ENCODE measurements at places on chromosomes 3 and 15. TPM values are rescaled to one million over a fixed set of nuclear protein-coding genes. Genes with fewer than 3 reads are reported as not detected.

Gene HIGD2B
- polyA plus RNA-seq: not detected

DNA sequence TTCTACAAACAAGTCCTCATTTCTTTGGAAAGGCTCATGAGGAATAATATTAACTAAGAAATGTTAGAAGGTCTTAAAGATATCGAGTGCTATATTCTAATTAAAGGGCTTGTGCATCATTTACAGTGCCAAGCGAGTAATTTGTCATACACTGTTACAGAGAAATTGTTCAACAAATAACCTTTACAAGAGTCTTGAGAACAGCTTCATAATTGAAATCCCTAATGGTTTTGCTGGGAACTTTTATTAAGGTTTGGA is 209.5 kb downstream of the MECOM start:
- no peak for DNase-seq

GRCh38 chr15:61558172-61559136 is 329.4 kb upstream of the RORA start:
- no peak for DNase-seq

Gene DUOXA2
- polyA plus RNA-seq: 0.05 TPM

DNA sequence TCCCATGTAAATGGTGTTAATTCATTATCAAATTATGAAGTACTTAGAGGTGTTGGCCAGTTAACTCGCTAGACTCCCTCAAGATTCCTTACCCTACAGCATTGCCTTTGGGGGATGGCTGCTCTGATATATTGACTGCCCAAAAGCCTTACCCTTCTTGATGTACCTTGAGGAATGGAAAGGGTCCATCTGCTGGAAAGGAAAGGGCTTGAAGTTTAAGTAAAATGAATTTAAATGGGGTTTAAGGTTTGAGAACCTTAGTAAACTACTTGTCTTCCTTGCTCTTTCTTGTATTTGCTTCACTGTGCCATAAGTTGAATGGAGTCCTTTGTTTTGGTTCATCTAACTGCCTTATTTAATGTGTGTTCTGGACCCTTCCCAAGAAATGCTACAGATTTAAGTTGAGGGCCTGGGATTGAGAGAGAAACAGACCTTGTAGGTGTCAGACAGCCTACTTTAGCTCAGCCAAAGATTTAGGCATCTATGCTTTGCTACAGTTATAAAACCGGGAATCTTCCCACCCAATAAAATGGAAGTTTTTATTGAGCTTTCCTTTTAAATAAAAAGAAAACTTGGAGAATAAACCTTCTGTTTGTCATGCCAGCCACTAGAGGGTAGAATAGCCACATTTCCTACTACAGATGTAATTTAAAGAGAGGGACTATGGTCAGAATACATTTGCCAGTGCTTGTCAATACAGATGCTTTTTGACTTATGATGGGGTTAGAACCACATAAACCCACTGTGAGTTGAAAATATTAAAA is 25.3 kb downstream of the CMSS1 start:
- no peak for DNase-seq

Gene VPS13C
- 14.5 TPM for polyA plus RNA-seq

DNA sequence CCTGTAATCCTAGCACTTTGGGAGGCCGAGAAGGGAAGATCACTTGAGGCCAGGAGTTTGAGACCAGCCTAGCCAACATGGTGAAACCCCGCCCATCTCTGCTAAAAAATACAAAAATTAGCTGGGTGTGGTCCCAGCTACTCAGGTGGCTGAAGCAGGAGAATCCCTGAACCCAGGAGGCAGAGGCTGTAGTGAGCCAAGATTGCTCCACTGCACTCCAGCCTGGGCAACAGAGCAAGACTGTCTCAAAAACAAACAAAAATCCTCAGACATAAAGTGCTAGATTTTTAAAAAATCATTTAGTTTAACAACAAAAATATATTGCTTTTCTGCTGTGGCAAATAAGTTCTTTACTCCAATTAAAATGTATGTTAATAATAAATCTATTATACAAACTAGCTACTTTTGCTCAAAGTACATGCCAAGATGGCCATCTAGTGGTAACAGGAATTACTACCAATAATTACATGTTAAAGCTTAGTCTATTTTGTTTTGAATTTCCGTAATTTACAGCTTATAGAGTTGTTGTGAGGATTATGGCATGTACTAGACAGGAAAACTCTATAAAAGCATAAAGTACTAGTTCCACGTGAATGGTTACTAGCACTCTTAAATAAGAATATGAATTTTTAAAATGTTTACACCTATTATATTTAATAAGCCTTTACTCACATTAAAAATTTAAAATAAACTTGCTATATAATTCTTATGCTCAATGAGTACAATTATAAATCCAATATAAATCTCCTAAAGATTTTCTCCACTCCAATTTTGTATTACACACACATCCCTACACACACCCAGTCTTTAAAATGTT is 39.0 kb downstream of the GABPB1 start:
- no peak for DNase-seq

DNA sequence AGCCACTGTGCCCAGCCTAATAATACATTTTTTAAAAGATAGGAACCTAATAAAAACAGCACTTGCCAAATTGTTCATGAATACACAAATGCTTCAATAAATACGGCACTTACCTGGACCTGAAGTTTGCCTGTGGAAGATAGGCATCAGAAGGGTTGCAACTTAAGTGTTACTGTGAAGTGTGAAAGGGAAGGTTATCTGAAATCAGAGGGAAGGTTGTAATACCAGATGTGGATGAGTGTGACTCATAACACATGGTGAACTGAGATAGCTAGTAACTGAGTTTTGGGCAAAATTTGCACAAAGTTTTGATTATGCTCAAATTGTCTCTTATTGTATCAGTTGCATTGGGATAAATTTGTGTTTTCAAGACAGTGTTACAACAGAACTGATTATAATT is 68.0 kb downstream of the ATP11B start:
- DNase-seq: no peak

GRCh38 chr3:152519376-152519775 is 250.6 kb downstream of the MBNL1 start:
- DNase-seq: no peak

Gene NOX5
- polyA plus RNA-seq: 0.09 TPM

DNA sequence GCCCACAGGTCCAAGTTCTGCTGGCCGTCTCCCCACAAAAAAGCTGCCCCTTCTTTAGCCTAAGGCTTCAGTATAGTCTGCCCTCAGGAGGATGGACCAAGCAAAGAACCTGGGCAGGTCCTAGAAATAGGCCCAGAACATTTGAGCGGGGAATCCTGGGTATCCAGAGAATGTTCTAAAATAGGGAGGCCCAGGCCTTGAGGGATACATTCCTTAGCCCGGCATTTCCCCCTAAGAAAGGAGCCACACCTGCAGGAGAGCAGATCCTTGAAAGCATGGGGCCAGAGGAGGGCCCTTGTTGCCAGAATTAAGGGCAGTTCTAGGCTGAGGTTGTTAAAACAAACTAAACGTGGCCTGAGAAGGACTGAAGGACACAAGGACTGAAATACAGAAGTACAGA is 20.6 kb upstream of the MEX3B start:
- DNase-seq: no peak

GRCh38 chr15:100022806-100023205 is 289.6 kb upstream of the LYSMD4 start:
- no peak for DNase-seq

Gene TRIM42
- polyA plus RNA-seq: not detected

Gene CYP11A1
- 0.66 TPM for polyA plus RNA-seq

DNA sequence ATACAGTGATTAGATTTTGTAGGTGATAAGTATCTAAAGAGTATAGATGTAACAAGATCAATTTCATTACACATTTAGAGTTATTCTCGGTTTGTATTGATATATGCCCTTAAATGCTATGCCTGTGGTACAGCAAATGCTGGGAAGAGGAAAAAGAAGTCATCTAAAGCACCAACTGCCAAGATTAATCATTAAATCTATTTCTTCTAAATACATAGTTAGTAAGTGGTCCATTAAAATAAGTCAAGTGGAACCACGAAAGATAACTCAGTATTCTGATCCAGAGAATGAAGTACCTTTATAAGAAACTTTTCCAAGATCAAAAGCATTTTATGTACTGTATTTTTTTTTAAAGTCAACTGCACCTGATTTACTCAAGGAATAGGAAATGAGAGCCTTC is 142.1 kb upstream of the CGNL1 start:
- DNase-seq: no peak

DNA sequence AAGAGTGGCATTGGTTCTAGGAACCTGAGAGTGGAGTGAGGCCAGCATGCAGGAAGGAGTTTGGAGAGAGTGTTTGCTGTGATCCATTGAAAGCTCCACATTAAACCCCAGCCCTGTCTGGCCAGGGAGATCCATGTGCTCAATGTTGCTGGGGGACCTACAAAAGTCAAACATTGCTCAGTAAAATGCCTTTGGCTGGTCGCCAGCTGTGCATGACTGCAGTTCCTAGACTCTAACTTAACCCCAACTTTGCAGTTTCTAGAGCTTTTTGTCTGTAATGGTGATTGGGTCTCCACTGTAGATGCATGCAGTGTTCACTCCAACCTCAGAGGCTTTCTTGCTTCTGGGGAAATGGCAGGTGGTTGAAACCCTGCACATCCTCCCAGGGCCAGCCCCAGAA is 99.7 kb upstream of the ABHD17C start:
- DNase-seq: no peak

GRCh38 chr3:101803173-101803782 is 24.3 kb downstream of the NXPE3 start:
- DNase-seq: no peak

Gene ZNF662
- polyA plus RNA-seq: 3.1 TPM

DNA sequence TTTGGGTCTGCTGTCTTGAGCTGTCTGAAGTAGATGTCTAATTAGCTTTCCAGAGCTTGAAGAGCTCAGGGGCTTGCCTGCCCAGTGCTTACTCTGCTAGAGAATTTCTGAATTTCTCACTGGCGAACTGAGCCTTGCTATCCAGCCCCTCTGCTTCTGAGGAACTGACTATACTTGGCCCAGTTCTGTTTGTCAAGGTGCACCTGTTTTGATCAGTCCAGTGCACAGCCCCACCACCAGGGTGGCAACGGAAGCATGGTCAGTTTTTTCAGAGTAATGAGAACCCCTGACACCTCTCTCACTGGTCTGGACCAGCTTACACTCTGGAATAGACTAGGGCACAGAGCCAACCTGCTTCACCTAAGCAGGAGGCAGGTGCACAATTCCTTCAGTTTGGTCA is 25.2 kb downstream of the ITGB5 start:
- DNase-seq: no peak

DNA sequence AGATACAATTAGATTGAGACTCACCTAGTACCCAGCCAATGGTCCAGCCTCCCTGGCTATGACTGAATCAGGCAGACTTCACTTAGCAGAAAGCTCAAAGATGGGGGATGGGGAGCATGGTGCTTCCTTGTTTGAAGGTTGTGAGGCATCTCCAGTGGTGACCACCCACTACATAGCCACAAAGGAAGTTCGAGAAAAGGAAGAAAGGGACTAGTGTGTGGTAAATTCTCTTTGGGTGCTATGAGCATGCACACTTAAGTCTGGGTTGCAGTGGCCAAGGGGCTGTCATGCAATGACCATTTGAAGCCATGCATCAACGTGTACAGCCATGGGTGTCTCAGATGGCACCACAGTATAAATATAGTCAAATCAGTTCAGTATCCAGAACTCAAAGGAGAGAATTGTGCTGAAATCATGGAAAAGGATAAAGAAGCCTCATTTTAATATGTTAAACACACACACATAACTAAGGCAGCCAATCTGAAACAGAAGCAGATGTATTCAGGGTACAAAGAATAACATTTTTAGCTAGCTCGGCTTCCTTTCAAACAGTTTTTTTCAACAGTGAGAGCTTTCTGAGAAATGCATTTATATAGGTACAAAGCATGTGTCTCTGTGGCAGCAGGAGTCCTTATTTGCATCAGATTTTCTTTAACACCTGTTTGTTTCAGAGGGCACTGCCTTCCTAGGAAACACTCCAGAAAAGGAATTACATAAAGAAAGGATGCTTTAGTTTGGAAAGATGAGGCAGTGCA is 275.5 kb downstream of the GAP43 start:
- DNase-seq: no peak

Gene DCLK3
- 0.18 TPM for polyA plus RNA-seq

DNA sequence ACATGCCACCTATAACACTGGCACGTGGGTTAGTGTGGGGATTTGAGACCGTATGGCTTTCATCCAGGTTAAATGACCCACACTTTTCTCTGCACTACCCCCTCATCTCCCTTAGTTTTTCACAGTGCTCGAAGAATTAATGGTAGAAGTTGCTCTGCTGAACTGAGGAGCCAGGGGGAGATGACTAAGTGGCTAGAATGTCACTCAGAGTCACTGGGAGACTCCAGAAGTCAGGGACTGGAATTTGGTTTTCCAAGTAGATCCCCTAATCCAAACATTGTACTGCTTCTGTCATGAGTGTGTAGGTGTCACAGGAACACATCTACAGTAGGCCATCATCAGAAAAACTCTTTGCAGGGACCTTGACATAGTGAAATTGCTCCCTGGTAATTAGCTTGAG is 181.0 kb upstream of the RASGRP1 start:
- DNase-seq: no peak

- no peak for DNase-seq
These were observed 4.2 kb downstream of the LRRC2 start for GRCh38 chr3:46561951-46562350.

DNA sequence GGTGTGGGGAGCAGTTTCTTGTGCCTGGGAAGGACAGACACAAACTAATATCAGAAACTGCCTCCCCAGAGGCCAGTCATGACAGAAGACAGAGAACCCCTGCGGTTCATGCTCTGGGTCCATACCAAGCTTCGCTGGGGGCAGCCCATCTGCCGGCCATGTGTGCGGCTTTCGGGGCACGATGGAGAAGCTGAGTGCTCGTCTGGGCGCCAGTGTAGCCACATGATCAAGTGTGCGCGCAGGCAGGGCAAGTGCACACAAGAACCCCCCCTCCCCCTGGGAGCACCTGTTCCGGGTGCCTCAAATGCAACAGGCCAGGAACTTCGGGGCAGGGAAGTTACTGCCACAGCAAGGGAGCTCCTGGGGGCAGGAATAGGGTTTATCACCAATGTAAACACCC is 1.8 kb downstream of the ADAMTS17 start:
- no peak for DNase-seq

- no peak for DNase-seq
These were observed 318.9 kb upstream of the IL12A start for GRCh38 chr3:159669766-159670165.

DNA sequence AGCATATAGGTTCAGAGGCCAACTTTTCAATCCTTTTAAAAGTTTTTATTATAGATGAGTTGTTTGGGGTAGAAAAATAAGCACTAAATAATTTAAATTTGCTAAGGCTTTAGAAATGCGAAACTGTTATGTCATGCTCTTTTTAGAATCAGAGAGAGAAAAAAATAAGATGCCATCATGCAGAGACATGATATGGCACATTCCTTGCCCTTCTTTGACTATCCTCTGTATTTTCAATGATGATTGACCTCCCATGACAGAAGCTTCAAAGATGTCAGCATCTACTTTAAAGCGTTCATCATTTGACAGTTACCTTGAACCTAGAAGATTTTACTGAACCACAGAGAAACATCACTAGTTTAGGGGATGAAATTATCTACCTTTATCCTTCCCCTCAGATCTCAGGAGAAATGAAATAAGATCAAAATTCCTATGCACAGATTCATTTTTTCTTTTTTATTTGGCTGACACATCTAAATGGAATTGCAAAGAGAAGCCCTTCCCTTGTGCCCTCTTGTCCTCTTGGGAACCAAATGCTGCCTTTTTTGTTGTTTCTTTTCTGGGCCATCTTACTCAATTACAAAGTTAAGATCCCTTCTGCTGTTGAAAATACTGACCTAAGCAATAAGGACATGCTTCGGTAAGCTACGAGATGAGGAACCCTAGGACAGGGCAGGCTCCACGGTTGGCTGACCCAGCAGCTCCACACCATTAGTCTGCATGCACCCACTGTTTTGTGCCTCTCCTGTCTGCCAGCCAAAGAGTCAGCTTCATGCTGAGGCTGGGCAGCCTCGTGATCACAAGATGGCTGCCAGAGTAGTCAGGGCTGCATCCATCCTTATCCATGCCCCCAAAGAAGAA is 289.7 kb upstream of the TPM1 start:
- no peak for DNase-seq
